ENCODE measurements at places on chromosomes 12 and 14.

- DNase-seq = no peak
Measured at GRCh38 chr12:95365912-95366311, 108.0 kb upstream of the METAP2 start.

- no peak for DNase-seq
Measured at GRCh38 chr12:28086521-28087155, 103.6 kb upstream of the CCDC91 start.

GRCh38 chr14:29799464-29800095, 128.1 kb downstream of the PRKD1 start:
- no peak for DNase-seq

- no peak for DNase-seq
Measured at GRCh38 chr12:63980211-63980610, 135.7 kb downstream of the SRGAP1 start.

GRCh38 chr12:104505095-104505818, 48.5 kb downstream of the CHST11 start:
- no peak for DNase-seq

DNA sequence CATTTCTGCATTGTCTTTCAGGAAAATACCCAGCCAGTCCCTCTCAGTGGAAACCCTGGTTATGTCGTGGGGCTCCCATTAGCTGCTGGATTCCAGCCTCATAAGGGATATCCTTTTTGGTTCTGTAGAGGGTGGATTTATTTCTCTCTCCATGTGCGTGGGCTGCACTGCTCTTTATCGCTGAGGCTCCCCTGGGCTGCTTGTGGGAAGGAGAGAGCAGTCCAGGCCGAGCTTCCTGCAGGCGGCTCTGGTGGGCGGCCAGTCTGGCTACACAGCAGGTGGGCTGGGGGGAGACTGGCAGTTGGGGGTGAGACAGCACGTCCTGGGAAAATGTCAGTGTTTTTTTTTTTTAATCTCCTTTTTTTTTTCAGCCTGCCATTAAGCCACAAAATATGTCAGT, 27.6 kb downstream of the TCTN1 start:
- DNase-seq = no peak

- no peak for DNase-seq
Measured at GRCh38 chr12:91335699-91336098, 153.1 kb upstream of the DCN start.
